CD4-positive, CD25-positive, alpha-beta regulatory T cell (primary cell): ENCODE measurements at places on chromosomes 16 and 17. TPM values are rescaled to one million over a fixed set of nuclear protein-coding genes. Genes with fewer than 3 reads are reported as not detected.

SKAP1 gene
- 554 TPM for polyA plus RNA-seq

PIRT gene
- polyA plus RNA-seq = not detected

OR3A3 gene
- not detected for polyA plus RNA-seq

SMARCD2 gene
- polyA plus RNA-seq = 104 TPM

DNA sequence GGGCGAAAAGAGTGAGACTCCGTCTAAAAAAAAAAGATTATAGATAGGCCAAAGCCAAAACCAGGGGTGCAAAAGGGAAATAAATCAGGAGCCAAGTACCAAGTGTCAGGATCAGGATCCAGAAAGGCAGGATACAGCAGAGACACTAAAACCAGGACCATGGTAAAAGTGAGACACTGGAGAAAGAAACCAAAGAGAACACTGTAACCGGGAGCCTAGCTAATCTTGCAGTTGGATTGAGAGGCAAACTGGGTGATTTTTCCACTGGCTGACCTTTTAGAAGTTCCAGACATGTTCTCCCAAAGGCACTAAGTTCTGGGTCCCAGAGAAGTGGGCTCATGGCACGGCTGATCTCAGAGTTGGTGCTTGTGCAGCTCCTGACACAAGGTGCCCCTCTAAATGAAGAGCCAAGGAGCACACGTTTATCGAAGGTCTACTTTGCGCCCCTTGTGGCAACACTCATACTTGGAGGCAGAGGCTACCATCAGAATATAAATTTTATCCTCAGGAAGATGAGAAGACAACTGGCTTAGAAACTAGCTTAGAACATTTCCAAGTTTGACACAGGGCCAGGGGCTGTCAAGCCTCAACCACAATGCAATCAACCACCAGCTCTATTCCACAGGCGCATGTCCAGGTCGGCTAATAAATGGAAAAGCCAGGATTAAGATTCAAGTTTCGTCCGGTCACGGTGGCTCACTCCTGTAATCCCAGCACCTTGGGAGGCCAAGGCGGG is 27.5 kb upstream of the HELZ start:
- DNase-seq = no peak
- H3K27ac ChIP-seq = no peak overlapping the region
- H3K27me3 ChIP-seq = no peaks in the 10 kb centered on the region
- no peaks in the 10 kb centered on the region for H3K36me3 ChIP-seq
- H3K4me1 ChIP-seq = no peaks in the 10 kb centered on the region

GRCh38 chr17:29393436-29393835 is 3.3 kb downstream of the TAOK1 start:
- H3K4me1 ChIP-seq = peaks cover 31% of the 10 kb centered on the region
- H3K4me3 ChIP-seq = peak overlapping the region; percentile 51
- DNase-seq = peak; percentile 18
- H3K27me3 ChIP-seq = no peaks in the 10 kb centered on the region
- no peaks in the 10 kb centered on the region for H3K36me3 ChIP-seq
- peak overlapping the region; percentile 41 for H3K27ac ChIP-seq
